ENCODE measurements at places on chromosomes 3 and 15.

DNA sequence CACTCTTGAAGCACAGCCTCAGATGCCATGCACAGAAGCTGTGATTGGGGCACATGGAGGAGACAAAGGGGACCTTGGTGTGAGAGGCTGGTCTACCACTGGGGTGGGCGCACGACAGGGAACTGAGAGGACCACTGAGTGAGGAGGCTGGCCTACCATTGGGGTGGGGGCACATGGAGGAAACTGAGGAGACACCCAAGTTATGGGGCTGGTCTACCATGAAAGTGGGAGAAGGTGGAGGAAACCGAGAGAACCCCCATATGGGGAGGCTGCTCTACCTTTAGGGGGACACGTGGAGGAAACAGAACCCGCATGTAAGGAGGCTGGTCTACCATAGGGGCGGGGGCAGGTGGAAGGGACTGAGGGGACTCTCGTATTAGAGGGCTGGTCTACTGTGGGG, 153.4 kb downstream of the FBLN2 start:
- no peak for DNase-seq

DNA sequence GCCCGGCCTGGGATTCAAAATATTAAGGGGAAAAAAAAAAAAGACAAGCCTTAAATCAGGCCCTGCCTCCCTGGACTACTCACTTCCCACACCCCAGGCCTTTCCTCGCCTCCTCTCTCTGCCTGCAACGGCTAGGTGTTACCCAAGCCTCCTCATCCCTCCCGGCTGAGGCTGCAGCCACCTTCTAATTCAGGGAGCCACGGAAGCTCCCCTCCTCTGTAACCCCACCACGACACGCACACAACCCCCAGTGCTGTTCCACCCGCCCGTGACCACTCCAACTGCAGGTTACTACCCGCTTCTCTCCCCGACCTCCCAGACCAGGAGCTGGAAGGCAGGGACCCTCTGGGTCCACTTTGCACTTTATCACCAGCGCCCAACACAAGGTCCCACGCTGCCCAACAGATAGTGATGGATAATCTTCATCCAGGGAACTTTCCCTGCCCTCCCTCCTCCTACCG, 936 bp downstream of the KIF7 start:
- DNase-seq: no peak

DNA sequence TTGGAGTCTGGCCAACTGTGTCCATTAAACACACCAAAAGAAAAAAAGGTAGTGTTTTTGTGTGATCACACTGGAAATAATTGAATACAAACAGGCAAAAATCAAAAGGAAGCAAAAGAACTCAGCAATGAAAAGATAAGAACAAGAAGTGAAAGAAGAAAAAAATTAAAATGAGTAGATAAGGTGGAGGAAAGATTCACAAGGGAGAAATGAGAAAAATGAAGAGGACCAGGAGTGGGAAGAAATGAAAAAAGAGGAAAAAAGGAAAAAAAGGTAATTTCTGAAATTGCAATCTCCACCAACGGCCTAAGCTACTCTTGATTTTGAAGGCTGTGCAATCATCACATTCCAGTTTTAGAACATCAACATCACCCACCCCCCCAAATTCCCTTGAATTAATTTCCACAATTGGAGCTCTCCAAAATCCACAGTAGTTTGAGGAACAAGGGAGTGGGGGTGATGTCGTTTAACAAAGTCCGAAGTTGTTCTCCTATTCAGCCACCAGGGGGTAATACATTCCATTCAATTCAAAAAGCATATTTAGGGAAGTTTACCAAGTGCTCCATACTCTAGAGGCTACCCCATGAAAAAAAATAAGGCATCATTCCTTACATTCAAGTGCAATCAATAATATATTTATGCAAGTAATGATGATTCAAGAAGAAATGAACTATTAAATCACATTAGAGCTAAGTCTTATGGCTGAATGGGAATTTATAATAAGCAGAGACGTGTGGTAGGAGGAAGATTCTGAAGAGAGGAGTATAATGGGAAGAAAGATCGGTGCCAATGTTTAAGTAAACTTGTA, 37.4 kb downstream of the ZNF860 start:
- no peak for DNase-seq

GRCh38 chr3:44762170-44762677, 630 bp downstream of the KIF15 start:
- no peak for DNase-seq

DNA sequence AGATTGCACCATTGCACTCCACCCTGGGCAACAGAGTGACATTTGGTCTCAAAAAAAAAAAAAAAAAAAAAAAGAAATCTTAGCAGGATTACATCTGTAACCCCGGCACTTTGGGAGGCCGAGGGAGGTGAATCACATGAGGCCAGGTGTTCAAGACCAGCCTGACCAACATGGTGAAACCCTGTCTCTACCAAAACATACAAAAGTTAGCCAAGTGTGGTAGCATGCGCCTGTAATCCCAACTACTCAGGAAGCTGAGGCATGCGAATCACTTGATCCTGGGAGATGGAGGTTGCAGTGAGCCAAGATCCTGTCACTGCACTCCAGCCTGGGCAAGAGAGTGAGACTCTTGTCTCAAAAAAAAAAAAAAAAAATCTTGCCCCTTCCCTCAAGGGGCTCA, 40.4 kb downstream of the LIPC start:
- DNase-seq: no peak
